ENCODE measurements at places on chromosomes 5 and 9.

DNA sequence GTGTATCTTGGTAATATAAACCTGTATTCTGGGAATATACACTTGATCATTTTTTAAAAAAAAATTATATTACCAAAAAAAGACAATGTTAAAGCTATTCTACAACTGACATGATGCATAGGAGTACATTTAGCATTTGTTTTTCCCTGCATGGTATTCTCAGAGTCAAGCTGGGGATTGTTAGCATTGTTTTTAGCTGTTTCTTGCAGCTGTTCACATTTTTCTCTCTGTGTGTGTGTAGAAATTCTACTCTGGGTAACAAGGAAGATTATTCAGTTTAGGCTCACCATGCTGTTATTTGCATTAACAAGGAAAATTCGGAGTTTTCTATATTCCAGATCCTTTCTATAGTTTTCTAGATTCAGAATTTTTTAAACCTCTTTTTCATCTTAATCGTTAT, 62.2 kb downstream of the ADAMTS16 start:
- DNase-seq: no peak

DNA sequence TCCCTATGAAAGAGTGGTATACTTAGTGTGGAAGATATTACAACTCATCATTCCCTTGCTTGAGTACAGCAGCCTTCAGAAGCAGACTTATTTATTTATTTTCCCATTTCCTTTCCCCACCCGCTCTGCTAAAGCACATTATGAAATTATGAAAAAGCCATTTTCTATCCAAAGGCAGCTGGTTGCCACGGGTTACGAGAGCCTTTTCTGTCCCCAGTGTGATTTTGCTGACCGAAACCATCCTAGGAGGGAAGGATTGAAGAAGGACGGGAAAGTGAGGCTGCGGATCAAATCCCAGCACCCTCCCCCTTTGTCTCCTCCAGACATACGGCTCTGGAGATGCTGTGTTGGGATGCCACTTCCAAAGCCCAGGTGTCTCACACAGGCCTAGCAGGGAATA, 246.9 kb downstream of the TLR4 start:
- DNase-seq: no peak

DNA sequence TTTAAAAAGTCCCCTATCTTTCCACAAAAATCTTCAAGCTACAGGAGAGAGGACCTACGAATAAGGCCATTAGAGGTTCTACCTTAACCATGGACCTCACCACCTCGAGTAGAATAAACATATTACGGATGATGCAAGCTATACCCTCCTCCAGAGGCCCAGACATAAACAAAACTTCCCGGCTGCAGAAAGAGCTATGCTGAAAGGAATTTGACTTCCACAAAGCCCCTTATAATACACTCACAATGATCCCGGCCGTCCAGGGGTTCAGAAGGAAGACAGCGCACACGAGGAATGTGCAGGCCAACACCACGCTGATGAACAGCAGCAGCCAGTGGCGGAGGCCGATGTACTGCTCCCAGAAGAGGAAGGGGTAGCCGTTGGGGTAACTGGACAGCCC, 59.0 kb downstream of the PTCH1 start:
- no peak for DNase-seq

DNA sequence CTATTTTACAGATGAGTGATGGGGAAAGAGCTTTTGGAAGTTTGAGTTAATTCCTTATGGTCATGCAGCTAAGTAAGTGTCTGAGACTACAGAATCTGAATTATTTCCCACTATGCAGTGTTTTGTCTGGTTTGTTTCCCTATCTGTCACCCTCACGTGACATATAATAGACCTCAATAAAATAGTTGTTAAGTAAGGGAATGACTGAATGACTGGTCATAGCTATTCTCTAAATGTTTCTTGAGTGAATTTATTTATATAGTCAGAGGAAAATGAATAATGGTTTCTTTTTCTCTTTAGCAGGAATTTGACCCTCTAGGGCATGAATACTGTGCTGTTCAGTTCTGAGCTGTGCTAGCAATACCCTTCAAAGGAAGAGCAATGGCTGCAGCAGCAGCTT, 10.3 kb downstream of the TRIM32 start:
- no peak for DNase-seq

DNA sequence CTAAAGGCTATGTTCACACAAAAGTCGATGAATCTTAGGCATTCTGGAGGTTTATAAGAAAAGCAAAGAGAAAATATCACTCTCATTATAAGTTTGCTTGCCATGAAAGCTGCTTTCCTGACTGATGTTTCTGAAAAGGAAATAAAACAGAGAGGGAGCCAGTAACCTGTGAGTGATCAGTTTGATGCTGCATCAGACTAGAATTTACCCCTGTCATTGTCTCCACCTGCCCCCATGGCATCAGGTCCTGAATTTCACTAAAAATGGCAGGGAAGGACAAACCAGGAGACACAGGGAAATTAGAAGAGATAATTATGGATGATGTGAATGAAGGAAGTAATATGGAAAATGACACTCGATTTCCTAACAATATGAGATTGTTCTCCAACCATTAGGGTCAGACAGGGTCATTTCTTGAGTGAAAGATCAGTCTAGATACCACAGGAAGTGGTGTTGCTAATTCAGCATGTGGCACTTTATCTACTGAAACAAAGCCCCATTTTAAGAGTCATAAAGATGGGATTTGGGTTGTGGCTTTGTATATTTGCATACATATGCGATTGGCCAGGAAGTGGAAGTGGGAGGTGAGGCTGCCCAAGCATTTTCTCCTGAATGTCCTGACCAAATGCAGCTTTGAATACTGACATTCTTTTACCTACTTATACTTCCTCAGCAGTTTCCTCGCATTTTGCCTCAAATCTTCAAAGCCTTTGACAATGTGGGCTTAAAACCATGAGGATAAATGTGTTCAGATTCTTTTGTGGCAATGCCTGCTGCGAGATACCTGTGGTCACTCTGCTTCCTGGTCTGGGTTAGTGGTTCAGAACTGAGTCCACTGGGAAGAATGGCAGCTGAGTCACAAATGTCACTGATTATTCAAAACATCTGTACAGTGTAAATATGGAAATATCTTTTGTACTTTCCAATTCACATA, 29.7 kb downstream of the MEGF10 start:
- DNase-seq: no peak
